ENCODE measurements at places on chromosomes 2 and 18.

DNA sequence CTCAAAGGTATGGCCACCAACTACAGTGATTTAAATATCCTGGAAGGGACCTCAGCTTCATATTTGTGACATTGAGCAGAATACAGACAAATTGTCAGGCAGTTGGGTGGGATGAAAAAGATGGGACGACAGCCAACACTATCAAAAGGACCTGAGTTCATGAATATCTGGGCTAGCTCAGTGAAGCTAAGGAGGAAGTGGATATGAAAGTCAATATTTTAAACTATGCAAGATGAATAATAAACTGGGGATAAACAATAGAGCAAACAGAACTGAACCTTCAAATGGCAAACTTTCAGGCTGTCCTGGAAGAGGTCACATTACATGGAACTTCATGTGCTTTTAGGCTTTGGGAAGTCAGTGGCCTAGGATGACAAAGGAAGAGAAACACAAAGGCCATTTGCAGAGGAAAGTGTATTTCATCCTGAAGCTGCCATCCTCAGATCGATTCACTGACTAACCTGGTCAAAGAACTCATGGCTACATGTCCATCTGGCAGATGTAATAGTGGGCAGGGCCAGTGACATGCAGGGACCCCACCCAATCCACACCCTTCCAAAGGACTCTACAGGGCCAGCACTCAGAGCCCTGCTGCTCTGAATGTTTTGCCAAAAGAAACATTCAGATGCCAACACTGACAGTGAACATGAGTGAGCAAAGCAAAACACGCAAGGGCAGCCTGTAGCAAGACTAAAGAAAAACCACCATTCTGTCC lies 175.7 kb downstream of the ETAA1 start:
- DNase-seq, result no peak

- no peak for DNase-seq
Observed at GRCh38 chr2:9135822-9136558, 70.6 kb upstream of the ASAP2 start.

- no peak for DNase-seq
Observed at GRCh38 chr2:195414537-195415100, 242.4 kb upstream of the SLC39A10 start.

GRCh38 chr2:177573120-177573519 lies 180.5 kb downstream of the AGPS start:
- DNase-seq, result no peak

- DNase-seq, result peak; percentile 78
Observed at GRCh38 chr2:128473175-128474035, 154.7 kb upstream of the HS6ST1 start.

DNA sequence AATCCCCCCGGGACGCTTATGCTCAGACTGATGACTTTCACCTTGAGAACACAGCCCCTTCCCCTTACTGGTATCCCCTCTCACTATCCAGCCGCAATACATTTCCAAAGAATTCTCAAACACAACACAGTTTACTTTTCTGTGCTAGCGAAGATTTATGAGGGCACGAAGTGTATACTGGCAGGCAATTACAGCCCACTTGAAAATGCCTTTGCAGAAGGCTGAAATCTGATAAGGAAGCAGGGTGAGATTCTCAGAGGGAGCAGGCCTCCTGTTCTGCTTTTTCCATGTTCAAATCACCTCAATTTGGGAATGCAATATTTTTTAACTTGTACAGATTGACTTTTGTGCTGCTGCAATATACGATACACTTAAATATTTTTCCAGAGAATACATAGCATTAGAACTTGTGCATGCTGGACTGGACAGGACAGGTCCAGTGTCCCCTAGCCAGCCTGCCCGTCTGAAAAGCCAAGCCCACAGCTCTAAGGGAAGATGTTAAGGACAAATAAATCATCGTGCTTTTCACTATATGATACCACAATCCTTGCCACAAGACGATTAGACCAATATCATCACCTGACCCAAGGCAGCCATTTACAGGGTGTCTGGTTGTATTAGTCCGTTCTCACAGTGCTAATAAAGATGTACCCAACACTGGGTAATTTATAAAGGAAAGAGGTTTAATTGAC lies 262.1 kb downstream of the EPHA4 start:
- no peak for DNase-seq

DNA sequence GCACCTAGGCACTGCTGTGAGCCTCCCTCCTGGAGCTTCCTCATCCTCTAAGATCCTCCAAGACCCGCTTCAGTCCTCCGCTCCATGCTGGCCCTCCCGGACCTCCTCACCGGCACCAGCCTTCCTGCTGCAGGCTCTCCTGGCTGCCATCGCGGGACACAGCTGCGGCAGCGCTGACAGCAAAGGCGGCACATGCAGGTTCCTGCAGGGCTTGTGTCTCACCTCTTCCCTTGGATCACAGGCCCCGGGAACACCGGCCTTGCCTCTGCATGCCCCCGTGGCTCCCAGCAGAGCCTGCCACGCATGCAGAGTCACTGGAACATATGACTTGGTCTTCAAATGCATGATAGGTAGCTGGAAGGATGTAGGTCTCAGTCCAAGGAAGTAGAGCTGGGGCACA lies 67.2 kb downstream of the PTGR3 start:
- no peak for DNase-seq

GRCh38 chr18:13227910-13228309 lies 9.3 kb downstream of the LDLRAD4 start:
- no peak for DNase-seq
